Epithelial cell of proximal tubule (primary cell): ENCODE measurements at places on chromosomes 13 and 19. TPM values are rescaled to one million over a fixed set of nuclear protein-coding genes. Genes with fewer than 3 reads are reported as not detected.

- DNase-seq, result no peak
These were observed 1168.9 kb downstream of the SLITRK5 start for GRCh38 chr13:88840085-88840484.

- no peak for DNase-seq
These were observed 163.8 kb upstream of the SOX1 start for GRCh38 chr13:111903143-111903542.

UHRF1 gene
- 81.5 and 191 TPM in 2 replicates for total RNA-seq

EDNRB gene
- total RNA-seq, result 0.36 and 0.86 TPM in 2 replicates

ING1 gene
- total RNA-seq, result 14.1 and 18.7 TPM in 2 replicates

CBLC gene
- total RNA-seq, result 16.1 and 27.2 TPM in 2 replicates
